ENCODE measurements at places on chromosomes 1 and 21. TPM values are rescaled to one million over a fixed set of nuclear protein-coding genes. Genes with fewer than 3 reads are reported as not detected.

OR4F16 gene
- total RNA-seq, result not detected

DNA sequence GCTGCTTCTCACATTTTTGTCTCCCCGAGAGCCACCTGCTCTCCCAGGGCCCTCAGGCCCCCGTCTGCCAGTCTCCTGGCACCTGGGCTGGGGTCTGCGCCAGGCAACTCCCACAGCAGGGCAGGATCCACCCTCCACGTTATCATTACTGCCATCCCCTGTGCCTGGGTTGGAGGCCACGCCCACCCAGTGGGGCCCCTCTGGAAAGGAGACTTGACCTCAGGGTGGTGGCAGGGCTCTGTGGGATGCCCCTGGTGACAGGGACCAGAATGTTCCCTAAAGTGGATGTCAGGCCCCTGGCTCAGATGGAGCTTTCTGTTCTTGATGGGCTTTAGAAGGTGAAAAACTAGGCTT, 66.6 kb downstream of the SKI start:
- no peak for DNase-seq

LDLRAD1 gene
- total RNA-seq, result not detected

GRCh38 chr1:160685266-160685665, 26.4 kb downstream of the CD48 start:
- no peak for DNase-seq

DNA sequence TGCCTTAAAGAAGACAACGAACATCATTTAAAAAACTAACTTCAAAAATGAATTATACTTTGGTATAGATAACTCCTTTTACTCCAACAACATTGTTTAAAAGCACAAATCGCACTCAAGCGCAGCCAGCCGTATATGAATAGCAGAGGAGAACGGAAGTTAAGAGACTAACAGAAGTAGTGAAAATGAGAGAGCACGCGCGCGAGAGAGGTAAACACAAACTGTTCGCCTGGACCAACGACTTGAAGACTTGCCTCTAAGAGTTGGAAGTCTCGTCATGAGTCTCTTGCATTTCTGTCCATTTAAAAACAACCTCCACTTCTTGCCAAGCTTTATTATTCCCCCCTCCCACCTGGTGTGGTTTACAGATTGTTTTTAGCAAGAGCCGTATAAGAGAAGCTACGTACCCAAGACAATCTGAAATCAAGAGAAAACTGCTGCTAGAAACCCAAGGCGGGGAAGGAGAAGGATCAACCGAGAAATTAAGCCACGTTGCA, 479 bp downstream of the SELENOF start:
- DNase-seq, result peak; percentile 6

LINGO4 gene
- not detected for total RNA-seq
